Activated CD4-positive, alpha-beta T cell treated with anti-CD3 and anti-CD28 coated beads, Interleukin-2, amount 10 ng/mL, durations not matched to agents 7 days and 5 days (primary cell): ENCODE measurements at places on chromosomes 1 and 21. TPM values are rescaled to one million over a fixed set of nuclear protein-coding genes. Genes with fewer than 3 reads are reported as not detected.
A peak's percentile ranks its signal among the peaks of the same experiment; 100 is the strongest.

GRCh38 chr1:57060451-57060850, 94.6 kb upstream of the C8B start:
- no peak for DNase-seq

- DNase-seq: no peak
These were observed 6.1 kb downstream of the TPRG1L start for GRCh38 chr1:3630914-3631313.

- no peak for DNase-seq
These were observed 418 bp downstream of the DDX20 start for GRCh38 chr1:111756124-111756513.

DNA sequence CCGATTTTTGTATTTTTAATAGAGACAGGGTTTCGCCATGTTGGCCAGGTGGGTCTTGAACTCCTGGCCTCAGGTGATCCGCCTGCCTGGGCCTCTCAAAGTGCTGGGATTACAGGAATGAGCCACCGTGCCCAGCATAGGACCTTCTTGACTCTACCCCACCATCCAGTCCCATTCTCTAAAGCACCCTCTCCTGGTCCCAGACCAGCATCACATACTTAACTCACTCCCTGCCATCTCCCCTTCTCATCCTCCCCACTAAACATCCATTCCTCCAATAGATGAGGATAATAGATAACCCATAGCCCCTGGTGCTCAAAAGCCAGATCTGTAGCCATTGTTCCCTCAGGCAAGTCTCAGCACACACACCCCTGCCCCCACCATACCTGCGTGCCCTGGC, 2.1 kb downstream of the ENTREP3 start:
- DNase-seq: no peak

- no peak for DNase-seq
These were observed 74.2 kb upstream of the RGS4 start for GRCh38 chr1:162994921-162995320.

DNA sequence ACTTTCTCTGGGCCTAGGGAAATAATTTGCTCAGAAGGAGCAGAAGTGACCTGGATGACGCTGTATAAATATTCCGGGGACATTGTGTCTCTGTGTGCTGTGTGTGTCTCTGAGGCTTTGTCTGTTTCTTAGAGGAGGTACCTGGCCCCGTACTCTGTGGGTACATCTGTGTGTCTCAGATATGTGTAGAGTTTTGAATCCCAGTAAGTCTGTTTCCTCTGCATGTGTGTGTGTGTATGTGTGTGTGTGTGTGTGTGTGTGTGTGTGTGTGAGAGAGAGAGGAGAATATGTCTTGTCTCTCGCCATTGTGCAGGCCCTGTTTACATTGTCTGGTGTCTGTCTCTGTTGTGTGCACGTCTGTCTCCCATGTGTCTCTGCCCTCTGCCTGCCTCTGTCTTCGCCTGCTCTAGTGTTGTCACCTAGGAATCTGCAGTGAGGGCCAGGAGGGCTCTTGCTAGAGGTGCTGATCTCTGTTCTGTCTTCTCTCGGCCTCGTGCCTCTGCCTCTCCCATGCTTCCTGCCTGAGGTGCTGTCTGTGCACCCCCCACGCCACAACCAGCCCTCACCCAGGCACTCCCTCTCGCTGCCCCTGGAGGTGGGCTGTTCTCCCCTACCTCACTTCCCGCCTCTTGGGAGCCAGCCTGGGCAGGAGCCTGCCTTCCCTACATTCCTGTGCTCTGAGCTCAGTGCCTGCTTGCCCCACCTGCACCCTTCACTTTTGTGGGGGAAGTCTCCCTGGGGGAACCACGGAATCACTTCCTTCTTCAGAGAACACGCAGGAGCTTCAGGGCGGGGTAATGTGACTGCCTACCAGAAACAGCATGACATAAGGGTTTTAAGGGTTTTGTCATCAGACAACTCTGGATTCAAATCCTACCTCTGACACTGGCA, 5.9 kb downstream of the MAP7D1 start:
- peak; percentile 63 for DNase-seq

GRCh38 chr1:75034376-75034775, 99.8 kb upstream of the LHX8 start:
- DNase-seq: no peak

Gene SLC9C2
- total RNA-seq: not detected

Gene LEMD1
- 0.64 TPM for total RNA-seq

Gene COL9A2
- total RNA-seq: 1.9 TPM

Gene CELA3B
- total RNA-seq: not detected

Gene ITGB3BP
- total RNA-seq: 58.7 TPM
